Stimulated activated CD8-positive, alpha-beta memory T cell treated with anti-CD3 and anti-CD28 coated beads, Interleukin-15, amount 100 ng/mL, for 4 hours (primary cell): ENCODE measurements at places on chromosomes 1 and 21.

GRCh38 chr1:50246869-50247268 is 138.1 kb downstream of the ELAVL4 start:
- no peak for DNase-seq

DNA sequence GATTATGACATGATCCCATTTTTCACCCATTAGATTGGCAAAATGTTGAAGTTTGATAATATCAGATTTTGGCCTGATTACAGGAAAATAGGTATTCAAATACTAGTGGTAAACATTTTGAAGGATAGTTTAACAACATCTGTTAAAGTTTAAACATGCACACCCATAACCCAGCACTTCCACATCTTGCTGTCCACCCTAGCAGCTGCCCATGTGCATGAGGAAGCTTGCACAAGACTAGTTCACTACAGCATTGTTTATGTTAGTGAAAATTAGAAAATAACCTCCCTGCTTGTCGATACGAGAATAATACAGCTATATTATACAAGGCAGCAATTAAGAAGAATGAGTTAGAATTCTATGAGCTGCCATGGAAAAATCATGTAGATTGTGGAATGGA is 127.6 kb downstream of the C1orf21 start:
- DNase-seq = no peak

DNA sequence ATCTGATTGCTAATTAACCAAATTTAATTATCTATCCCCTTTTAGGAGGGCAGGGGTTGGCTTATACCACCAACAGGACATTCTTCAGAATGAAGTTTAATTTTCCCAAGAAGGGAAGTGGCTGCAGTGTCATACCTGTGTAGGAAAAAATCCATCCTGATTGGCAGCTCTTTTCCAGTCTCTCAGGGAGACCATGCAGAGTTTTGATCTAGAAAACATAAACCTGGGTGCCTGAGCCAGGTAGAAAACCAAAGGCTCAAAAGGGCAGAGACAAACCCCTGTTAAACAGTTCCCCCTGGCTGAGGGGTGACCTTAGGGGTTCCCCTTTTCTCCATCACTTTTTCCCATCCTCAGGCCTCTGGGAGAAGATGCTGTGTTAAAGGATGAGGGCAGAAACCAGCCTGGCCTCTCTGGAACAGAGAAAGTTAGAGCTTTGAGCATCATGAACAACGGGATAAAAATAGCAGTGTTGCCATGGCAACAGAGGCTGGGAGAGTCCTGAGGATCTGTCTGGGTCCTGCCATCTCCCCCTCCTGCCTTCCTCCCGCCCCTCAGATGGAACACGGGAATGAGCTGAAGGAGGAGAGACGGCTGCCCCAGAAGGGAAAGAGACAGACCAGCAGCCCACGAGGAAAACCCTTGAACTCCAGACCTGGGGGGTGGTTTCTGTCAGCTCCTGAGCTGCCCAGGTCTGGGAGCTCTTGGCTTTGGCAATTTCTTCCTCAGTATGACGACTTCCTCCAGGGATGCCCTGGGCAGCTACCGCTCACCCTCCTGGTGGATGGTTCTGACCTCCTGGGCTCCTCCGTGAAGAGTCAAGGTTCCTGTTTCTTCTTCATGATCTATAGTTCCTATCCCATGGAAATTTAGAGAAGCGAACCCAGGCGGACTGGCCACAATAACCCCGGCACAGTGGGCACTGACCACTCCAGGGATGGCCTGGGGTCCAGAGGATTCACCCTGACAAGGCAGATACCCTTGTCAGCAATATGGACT is 14.0 kb upstream of the LEMD1 start:
- no peak for DNase-seq

DNA sequence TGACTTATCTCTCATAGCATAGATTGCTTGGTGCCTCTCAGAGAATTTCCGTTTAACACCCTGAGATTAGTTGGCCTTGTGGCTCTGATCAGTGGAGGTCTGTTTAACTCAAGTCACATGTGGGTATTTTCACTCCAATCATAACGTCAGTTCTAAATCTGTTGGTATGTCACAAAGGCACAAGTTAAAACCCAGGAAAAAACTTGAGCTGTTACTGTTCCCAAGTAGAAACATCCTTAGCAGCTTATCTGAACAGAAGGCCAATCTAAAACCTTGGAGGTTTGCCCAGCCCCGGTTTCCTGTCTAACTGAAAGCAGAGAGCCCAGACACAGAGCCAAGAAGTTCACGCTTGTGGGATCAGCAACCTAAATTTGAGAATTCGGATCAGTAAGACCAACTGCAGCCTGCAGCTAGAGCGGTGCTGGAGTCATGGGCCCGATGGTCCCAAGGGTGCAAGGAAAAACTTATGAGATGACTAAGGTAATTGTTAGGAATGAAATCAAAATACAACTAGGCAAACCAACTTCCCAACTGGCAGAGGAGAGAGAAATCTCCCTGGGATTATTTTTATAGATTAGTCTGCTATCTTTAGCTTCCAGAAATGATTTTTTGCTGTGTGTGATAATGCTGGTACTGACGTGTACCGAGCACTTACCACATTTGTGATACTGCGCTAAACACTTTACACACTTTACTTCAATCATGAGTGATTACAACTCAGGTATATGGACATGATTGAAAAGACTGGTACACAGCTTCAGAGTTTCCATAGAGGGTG is 90.2 kb upstream of the C1orf21 start:
- no peak for DNase-seq

GRCh38 chr1:113185463-113186104 is 112.6 kb downstream of the LRIG2 start:
- no peak for DNase-seq

GRCh38 chr1:201539561-201540431 is 869 bp downstream of the NAV1 start:
- DNase-seq = no peak

DNA sequence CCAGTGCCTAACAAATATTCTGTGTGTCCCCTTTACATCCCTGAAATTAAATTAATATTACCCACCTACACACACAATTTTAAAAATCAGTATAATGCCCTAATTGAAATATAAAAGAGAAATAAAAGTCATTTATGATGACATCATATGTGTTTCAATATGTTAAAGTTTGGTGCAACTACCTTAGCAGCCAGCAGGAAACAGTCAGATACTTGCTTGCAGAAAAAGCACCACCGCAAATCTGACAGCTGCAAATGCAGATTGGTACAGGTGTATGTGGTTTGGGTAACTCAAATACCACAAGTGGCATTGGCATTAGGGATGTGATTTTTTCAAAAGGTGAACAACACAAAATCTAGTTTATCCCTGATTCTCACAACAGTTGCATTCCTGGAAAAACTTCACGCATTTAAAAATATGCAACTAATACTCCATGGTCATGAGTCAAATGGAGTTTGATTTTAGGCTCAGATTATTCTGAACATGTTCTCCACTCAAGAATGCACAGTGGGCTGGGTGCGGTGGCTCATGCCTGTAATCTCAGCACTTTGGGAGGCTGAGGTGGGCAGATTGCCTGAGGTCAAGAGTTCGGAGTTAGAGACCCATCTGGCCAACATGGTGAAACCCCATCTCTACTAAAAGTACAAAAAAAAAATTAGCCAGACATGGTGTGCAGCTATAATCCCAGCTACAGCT is 106.3 kb downstream of the EDEM3 start:
- no peak for DNase-seq

DNA sequence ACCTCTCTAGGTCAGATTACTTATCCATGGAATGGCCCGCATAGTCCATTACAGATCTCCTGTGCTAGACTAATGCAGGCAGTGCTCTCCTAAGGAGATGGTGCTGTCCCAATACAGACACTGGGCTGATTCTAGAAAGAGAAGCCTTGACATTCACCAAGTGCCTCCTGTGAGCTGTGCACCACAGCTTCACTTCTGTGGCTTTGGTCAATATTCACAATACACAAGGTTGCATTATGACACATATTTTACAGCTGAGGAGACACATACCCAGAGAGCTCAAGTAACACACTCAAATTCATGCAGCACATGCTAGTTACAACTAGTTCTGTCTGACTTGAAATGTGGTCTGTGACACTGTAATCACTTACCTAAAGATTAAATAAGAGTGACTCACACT is 59.4 kb upstream of the LRRC8B start:
- DNase-seq = no peak

DNA sequence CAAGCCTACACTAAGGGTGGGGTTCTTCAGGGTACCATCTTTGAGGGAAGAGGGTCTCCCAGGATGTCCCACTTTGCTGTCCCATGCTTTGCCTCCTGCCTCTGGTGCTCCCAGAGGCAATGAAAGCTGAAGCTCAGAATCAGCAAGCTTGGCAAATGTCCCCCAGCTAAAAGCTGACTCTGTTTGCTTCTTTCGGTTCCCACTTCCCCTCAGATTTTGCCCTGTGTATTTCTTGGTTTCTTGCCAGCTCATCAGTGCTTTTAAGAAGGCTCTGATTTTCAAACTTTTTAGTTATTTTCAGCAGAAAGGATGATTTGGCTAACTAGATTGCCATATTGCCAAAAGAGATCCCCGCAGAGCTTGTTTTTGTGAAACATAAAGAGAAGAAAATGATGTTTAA is 33.1 kb upstream of the COG2 start:
- DNase-seq = no peak

GRCh38 chr1:76274302-76274701 is 199.8 kb downstream of the ST6GALNAC3 start:
- DNase-seq = no peak

DNA sequence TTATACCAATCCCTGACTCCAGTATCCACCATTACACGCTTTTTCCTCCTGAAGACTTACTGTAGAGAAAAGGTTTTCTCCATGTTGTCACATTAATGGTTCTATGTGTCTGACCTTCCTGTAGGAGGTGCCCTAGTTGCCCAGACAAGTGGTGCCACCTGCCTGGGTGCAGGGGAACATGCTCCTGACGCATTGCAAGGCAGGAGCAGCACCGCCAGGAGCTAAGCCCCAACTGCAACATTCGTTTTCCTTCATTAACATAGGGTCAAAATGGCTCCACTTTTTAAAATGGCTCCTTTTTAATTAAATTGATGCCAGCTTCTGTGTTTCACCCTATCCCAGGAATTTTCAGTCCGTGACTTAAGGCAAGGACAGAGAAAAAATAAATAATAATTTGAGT is 220.1 kb upstream of the SAMSN1 start:
- DNase-seq = no peak

DNA sequence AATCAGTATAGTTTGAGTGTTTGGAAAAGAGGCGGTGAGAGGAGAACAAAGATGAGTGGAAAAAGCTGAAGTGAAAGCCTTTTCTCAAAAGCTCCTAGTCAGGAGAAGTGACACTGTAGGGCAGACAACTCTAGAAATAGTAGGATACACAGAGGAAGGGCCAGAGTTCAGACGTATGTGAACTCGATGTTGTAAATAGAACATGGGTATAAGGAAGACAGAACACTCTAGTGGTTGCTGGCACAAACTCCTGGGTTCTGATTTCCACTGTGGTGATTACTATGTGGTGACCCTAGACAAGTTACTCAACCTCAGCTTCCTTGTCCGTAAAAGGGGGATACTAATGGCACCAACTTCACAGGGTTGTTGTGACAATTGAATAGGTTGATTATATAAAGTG is 30.2 kb upstream of the MGST3 start:
- DNase-seq = no peak

DNA sequence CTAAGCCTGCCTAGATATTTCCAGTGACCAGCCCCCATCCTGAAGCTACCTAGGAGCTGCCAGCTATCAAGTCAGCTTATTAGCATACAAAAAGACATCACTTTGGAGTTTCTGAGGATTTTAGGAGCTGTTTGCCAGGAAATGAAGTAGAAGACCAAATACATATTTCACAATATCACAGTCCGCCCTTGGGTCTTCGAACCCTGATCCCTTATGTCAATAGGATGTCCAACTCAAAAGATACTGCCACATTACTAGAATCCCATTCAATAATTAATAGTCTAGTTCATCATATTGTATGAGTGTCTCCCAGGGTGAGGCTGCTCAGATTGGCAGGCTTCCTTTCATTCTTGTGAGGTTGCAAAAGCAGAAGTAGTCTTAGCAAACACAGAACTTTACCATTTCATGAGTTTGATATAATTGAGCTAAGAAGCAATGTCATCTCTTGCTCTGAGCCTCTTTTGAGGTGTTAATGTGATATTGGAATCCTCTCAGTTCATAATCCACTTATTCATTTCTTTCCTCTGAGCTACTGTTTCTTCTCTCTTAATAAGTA is 13.6 kb downstream of the IPO9 start:
- no peak for DNase-seq

GRCh38 chr1:244113532-244114320 is 62.6 kb downstream of the ZBTB18 start:
- DNase-seq = no peak

DNA sequence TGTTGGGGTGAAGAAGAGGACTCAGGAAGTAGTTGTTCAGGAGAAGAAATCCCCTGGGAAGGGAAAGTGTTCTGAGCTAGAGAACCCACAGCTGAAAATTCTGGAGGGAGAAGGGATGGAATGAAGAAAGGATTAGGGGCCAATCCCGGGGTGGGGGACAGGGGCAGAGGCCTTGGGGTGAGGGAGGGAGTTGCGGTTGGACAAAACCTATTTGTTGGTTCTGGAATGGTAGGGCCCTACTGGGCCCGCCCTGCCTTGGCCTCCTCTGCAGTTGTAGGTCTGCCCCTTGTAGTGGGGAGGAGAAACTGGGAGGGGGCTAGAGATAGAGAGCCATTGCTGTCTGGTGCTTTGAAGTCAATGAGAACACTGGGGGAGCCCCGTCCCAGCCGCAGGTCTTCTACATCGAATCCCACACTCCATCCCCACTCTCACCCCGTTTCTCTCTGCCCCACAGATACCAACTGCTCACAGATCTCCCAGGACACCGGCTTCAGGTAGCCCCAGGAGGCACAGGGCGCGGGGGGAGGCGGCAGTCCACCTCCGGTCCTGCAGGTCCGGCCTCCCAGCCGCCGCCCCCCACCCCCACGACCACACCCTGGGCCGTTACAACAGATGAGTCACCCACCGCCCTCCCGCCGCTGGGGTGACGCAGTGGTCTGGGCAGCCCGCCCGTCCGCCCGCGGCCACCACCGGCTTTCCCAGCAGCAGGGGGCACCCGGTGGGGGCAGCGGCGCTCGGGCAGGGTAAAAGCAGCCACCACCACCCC is 1.1 kb downstream of the TAGLN2 start:
- peak; percentile 24 for DNase-seq

- DNase-seq = no peak
Observed at GRCh38 chr1:111705841-111706240, 33.4 kb downstream of the INKA2 start.

- no peak for DNase-seq
Observed at GRCh38 chr1:214702556-214702955, 99.6 kb downstream of the CENPF start.

GRCh38 chr1:27804791-27805190 is 25.8 kb upstream of the PPP1R8 start:
- DNase-seq = no peak

DNA sequence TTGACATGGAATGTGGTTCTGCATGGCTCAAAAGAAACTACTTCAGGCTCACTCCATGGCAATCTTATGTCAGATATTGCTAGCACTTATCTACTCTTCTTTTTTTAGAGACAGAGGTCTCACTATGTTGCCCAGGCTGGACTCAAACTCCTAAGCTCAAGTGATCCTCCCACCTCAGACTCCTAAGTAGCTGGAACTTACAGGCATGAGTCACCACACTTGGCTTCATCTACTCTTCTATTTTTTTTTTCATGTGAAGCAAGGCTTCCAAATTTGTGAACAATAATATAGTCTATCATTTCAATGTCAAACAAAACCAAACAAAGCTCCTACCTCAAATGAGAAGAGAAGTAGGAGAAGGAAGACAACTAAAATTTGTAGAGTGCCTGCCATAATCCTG is 7.5 kb upstream of the PSEN2 start:
- DNase-seq = no peak
